Psoas muscle (tissue), 8 donors: ENCODE measurements at places on chromosomes 1 and 21. TPM values are rescaled to one million over a fixed set of nuclear protein-coding genes. Genes with fewer than 3 reads are reported as not detected.

RNU1-3 gene
- 4,558 TPM for total RNA-seq

GRCh38 chr21:25589887-25590286 lies 17.4 kb downstream of the MRPL39 start:
- DNase-seq = no peak

GRCh38 chr1:229164836-229165735 lies 105.8 kb upstream of the RAB4A start:
- DNase-seq = no peak

DNA sequence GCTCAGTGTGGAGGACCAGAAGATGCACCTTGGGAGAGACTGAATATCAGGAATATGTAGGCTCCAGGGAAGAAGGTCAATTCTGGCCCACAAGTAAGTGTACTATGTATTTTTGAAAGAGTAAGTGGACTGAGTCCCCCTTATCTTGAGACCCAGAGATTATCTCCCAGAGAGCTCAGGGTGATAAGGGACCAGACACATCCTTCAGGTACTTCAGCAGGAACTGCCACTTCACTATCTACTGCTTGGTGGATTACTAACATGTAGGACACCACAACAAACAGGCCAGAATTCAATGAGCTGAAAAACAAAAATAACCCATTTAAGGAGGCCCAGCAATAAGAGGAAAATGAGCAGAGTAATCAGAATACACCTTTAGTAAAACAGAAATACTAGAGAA lies 119.2 kb downstream of the ZNF644 start:
- DNase-seq = no peak

- DNase-seq = no peak
Measured at GRCh38 chr1:98398649-98399048, 262.9 kb upstream of the SNX7 start.
